Mucosa of gallbladder (tissue), 1 donor: ENCODE measurements at places on chromosomes 16 and 17.
A peak's percentile ranks its signal among the peaks of the same experiment; 100 is the strongest.

GRCh38 chr17:34762078-34762477, 182.7 kb downstream of the TMEM132E start:
- no peak for DNase-seq

DNA sequence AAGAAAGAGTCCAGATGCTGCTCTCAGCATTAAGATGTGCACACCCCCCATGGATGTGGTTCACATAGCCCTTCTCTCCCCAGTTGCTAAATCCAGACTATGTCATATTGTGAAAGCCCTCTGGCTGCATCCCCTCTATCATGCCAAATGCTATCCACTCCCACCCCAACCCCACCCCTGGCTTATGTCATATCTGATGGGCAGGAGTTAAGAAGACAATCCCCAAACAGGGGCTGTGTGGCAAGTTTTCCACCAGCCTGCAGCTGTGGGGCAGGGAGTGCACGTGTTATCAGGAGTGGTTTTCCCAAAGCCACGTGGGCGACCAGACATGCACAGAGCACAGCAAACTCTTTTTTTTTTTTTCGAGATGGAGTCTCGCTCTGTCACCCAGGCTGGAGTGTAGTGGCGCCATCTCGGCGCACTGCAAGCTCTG, 10.0 kb downstream of the FAM117A start:
- DNase-seq = no peak

DNA sequence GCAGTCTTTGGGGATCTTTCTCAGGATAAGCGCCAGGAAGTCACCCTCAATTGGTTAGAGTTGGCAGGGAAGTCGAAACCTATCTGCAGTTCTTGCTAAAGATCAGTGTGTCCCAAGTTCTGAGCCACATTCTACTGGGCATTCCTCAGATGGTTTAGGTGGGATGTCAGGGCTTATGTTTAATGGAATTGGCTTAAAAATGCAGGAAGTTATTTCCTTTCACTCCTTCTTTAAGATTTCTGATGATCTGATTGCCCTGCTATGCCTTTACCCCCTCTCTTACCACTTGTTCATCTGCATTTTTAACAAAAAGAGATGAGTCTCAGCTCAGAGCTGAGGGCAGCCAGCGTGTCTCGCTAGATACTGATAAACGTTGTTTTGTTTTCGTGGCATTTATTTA, 30.8 kb downstream of the FOXL1 start:
- no peak for DNase-seq

DNA sequence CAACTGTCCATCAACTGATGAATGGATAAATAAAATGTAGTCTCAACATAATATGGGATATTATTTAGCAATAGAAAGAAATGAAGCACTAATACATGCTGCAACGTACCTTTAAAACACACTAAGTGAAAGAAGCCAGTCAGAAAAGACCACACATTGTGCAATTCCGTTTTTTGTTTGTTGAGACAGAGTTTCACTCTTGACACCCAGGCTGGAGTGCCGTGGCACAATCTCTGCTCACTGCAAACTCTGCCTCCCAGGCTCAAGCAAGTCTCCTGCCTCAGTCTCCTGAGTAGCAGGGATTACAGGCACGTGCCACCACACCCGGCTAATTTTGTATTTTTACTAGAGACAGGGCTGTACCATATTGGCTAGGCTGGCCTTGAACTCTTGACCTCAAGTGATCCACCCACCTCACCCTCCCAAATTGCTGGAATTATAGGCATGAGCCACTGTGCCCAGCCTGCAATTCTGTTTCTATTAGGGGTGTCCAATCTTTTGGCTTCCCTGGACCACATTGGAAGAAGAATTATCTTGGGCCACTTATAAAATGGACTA, 40.1 kb downstream of the SCNN1B start:
- DNase-seq = no peak

DNA sequence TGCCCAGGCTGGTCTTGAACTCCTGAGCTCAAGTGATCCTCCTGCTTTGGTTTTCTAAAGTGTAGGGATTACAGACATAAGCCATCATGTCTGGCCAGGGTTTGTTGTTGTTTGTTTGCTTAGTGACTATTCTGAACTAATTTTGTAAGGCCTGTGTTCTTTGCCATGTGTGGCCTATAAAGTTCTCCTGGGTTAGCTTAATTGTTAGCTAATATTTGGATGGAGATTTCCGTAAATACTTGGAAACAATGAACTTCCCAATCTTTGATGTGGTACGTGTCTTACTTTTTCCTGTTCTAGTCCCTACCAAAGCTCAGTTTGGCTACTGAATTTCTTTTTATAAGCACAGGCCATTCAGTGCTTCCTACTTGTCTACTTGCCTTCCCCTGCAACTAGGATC, 24.9 kb downstream of the DUS2 start:
- DNase-seq = no peak

GRCh38 chr16:17013038-17013437, 457.7 kb downstream of the XYLT1 start:
- no peak for DNase-seq

DNA sequence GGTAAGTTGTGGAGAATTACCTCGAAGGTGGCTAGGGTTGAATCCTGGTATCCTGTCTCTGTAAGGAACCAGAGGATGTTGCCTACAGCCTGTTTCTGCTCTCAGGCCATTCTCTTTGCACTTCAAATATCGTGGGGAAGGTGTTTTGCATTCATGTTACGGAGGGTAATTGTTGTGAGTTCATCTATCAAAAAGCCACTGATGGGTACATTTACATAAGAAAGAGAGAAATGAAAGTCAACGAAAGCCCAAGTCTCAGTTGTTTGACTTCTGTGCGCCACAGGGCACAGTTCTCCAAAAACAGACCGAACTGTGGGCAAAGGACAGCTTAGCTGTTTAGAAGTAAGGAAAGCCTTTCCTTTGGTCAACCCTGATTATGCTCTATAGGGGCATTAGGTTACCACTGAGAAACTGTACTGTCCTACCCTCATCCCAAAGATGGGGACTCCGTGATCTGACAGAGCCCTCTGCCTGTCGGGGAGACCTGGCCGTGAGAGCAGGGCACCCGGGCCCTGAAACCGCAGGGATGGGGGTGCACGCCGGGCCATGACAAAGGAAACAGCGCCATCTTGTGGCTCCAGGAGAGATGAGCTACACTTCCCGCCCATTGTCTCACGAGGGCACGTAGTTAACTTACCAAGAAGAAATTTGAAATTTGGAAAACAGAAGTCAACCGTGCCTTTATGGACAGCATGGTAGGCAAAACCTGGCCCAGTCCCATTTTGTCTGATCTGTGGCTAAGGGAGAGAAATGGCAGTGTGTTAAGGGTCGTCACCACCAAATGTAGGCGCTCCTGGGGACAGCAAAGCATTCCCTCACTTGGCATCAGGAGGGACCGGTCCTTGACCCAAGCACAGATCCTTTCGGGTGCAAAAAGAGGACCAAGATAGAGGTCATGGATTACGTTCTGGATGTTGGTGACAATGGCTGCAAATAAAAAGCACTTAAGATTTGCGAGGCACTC, 74.5 kb upstream of the DYNLRB2 start:
- DNase-seq = peak; percentile 73

GRCh38 chr16:8894736-8895334, 12.7 kb downstream of the LITAFD start:
- no peak for DNase-seq

DNA sequence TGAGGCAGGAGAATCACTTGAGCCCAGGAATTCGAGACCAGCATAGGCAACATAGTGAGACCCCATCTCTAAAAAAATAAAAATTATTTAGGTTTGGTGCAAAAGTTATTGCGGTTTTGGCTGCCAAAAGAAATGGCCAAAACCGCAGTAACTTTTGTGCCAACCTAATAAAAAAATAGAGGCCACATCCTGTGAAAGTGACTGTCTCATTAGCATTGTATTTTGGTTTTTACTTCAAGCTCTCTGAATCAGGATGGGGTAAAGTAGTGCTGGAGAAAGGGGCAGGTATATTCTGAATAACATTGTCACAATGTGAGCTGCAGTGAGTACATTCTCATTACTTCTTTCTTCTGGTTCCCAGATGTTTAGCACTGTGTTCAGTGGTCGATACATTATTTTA, 36.0 kb downstream of the ATP6V0A1 start:
- no peak for DNase-seq

- no peak for DNase-seq
Observed at GRCh38 chr17:19311421-19312215, 50.9 kb downstream of the B9D1 start.

GRCh38 chr16:85699628-85700027, 10.9 kb upstream of the GINS2 start:
- no peak for DNase-seq

- DNase-seq = no peak
Observed at GRCh38 chr16:3797904-3798811, 80.8 kb upstream of the TRAP1 start.

DNA sequence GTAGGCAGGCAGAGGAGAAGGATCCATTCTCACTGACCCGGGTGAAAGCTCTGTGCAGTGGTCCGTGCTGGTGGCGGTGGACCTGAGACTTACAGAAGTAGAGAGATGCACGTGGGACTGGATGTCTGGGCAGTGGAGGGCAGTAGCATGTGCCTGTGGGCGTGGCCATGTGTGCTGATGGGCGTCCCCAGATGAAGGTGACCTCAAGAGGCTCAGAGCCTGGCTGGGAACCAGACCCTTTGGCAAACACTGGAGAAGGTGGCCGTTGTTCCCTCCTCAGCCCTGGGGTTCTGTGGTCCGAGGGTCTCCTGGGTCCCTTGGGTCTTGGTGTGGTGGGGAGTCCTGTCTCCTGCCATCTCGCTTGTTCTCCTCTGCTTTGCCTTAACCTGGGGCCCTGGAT, 15.6 kb downstream of the WSCD1 start:
- no peak for DNase-seq

GRCh38 chr16:30376461-30376902, 1.9 kb downstream of the MYL11 start:
- no peak for DNase-seq

DNA sequence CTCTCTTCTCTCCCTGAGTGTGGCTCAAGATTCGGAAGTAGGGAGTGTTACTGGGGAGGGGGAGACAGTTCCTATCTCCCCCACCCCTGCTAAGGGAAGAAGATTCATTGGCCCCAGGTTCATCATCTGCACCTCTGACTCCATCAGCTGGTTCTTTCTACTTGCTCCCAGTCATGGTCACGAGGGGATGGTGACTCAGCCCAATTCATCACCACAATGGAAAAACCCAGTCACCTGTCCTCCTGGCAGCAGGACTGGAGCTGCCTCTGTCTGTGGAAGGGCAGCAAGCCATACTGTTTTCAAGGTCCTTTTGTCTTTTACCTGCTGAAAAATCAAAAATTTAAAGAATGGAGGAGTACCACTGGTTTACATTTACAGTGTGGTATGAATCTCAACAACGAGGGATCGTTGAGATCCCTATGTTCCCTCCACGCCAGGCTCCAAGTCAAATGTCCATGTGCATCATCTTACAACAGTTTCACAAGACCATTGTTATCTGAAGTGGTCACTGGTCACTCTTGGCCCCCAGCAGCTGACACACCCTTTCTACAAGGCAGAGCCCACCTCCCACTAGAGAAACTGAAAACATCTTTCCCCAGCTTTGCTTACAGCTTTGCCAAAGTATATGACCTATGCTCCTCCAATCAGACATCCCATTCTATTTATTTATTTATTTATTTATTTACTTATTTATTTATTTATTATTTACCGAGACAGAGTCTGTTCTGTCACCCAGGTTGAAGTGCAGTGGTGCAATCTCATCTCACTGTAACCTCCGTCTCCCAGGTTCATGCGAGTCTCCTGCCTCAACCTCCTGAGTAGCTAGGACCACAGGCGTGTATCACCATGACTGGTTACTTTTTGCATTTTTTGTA, 40.4 kb upstream of the NDRG4 start:
- DNase-seq = no peak

GRCh38 chr16:55284718-55285099, 39.3 kb upstream of the IRX6 start:
- no peak for DNase-seq

DNA sequence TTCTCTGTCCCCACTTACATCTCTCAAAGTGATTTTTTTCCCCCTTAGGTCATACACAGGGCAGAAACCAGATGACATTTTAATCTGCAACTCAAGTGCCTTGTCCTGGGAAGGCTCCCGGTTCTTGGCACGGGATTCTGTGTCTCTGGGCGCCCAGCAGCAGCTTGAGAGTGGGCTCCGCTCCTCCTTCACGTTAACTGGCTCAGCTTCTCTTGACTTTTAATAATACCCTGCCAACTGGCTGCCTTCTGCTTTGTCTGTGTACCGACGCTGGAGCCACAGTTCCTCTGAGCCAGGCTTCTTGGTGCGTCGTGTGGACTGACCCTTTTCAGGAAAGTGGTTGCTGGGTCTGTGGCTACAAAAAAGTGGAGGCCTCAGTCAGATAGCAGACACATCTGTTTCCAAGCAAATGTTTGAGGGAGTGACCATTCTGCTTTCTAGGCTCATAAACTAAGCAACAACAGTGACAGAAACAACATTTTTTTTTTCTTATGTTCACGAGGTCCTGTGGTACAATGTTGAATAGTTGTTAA, 64.9 kb downstream of the IRF8 start:
- no peak for DNase-seq

- DNase-seq = no peak
Observed at GRCh38 chr17:49873466-49873865, 25.6 kb upstream of the TAC4 start.

DNA sequence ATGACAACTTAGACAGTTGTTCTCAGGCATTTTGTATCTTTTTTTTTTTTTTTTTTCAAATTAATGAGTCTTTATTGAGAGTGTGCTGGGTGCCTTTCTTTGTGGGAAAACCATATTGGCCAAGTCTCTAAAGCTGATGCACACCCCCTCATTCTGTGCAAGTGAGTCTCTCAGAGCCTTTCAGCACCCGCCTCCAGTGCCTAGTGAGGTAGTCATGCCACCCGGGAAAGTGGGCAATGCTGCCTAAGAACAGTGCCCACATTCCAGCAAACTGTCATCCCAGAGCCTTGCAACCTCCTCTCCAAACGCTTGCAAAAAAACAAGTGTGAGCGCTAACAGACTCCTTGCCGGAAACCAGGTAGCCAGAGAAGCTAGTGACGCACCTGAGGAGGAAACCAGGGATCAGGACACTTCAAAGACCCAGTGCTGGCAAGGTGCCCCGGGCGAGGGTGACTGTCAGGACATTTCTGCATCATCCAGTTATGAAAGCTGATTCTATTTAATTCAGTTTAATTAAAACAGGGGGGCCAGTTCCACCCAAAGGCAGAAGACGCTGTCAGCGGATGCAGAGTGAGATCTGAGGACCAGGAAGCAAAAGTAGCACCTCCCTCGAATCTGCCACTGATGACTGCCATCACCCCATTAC, 34.9 kb downstream of the SMARCE1 start:
- DNase-seq = no peak

- DNase-seq = no peak
Observed at GRCh38 chr16:78275420-78275819, 176.0 kb downstream of the WWOX start.

- DNase-seq = no peak
Observed at GRCh38 chr16:63466-63865, 9.0 kb downstream of the RHBDF1 start.

- DNase-seq = no peak
Observed at GRCh38 chr17:76943781-76944213, 75.6 kb downstream of the MGAT5B start.

GRCh38 chr16:27784351-27785306, 234.7 kb downstream of the KATNIP start:
- no peak for DNase-seq

GRCh38 chr16:563072-563644, 3.0 kb downstream of the PRR35 start:
- DNase-seq = no peak
